NK-92 treated with Interleukin-12 subunit alpha and Interleukin-12 subunit beta, amount 100 ng/mL, for 24 hours (cell line): ENCODE measurements at places on chromosomes 5 and 9.

DNA sequence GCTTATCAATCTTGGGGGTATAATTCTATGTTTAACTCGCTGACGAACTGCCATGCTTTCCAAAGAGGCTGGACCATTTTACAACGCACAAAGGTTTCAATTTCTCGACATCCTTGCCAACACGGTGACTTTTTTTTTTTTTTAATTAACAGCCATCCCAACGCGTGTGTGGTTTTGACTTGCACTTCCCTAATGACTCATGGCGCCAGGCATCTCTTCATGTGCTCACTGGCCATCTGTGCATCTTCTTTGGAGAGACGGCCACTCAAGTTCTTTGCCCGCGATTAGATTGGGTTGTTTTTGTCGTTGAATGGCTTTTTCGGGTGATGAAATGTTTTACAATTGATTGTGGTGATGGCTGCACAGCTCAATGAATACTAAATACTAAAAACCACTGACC is 12.5 kb upstream of the CARD9 start:
- DNase-seq: no peak

GRCh38 chr5:131460867-131461572 is 174.0 kb downstream of the RAPGEF6 start:
- no peak for DNase-seq

DNA sequence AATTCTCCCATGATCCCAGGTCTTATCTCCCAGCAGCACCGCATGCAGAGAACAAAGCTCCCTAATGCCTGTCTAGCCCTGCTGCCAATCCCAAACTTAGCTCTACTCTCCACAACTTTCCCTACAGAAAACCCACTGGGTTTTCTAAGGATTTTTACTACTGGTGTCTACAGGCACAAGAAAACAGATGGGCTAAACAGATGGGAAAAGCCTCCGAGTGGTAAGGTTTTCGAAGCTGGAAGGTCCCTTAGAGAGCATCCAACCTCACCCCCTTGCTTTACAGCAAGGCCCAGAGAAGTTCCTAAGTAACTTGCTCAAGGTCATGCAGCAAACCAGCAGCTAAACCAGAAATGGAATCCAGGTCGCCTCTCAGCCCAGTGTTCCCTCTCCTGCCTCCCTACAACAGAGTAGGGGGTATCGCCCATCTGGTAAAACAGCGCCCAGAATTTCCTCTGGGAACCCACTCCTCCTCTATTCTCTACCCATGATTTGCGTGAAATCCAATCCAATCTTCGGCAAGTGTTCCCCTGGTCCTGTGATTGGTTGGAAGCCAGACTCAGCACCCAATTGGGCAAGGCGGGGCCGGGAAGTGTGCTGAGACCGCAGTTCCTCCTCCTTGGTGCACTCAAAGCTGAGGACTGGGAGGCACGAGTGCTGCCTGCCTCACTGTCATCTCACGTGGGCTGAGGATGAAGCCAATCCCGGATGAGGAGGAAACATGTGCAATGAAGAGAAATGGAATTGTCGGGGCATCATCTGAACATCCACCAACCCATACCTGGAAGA is 20.8 kb downstream of the CPLX2 start:
- DNase-seq: no peak

DNA sequence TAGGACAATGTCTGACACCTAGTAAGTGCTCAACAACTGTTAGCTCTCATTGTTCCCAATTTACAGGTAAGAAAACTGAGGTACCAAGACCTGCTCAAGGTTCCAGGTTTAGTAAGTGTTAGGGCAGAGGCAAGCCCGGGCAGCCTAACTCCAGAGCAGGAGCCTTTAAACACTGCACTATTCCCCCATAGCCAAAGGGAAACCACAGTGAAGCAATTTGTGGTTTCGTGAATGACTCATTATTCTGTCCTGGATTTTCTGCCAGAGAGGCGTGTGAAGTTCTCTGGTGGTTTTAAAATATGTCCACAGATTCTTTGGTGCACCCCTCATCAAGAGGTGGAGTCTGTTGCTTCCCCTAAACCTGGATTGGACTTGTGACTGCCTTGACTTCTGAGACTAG is 1.0 kb upstream of the MCC start:
- no peak for DNase-seq

GRCh38 chr5:154528005-154528594 is 50.1 kb upstream of the HAND1 start:
- no peak for DNase-seq
